ENCODE measurements at places on chromosomes 3 and 15. TPM values are rescaled to one million over a fixed set of nuclear protein-coding genes. Genes with fewer than 3 reads are reported as not detected.

Gene CD200
- total RNA-seq, result 1.6 TPM

Gene BTLA
- total RNA-seq, result not detected

Gene LNP1
- 3.2 TPM for total RNA-seq

Gene CD80
- not detected for total RNA-seq

Gene C3orf49
- not detected for total RNA-seq

All from epithelial cell of umbilical artery (primary cell).